Gastroesophageal sphincter (tissue), 4 donors: ENCODE measurements at places on chromosomes 12 and 14. TPM values are rescaled to one million over a fixed set of nuclear protein-coding genes. Genes with fewer than 3 reads are reported as not detected.

KCNK10 gene
- not detected for total RNA-seq

OTUB2 gene
- 0.16 TPM for total RNA-seq

GNG2 gene
- total RNA-seq, result 21.2 TPM

CRIP1 gene
- total RNA-seq, result 57.9 TPM

KLRG1 gene
- total RNA-seq, result 1.6 TPM

GPRC5A gene
- total RNA-seq, result 2.9 TPM

PTHLH gene
- total RNA-seq, result 2.7 TPM

RTN1 gene
- 6.9 TPM for total RNA-seq

ZFYVE1 gene
- total RNA-seq, result 23.8 TPM

E2F7 gene
- total RNA-seq, result not detected

KRT85 gene
- total RNA-seq, result not detected

CELA1 gene
- not detected for total RNA-seq

CIDEB gene
- total RNA-seq, result 4.9 TPM

GRCh38 chr12:63898764-63899337, 54.4 kb downstream of the SRGAP1 start:
- no peak for ATAC-seq

DNA sequence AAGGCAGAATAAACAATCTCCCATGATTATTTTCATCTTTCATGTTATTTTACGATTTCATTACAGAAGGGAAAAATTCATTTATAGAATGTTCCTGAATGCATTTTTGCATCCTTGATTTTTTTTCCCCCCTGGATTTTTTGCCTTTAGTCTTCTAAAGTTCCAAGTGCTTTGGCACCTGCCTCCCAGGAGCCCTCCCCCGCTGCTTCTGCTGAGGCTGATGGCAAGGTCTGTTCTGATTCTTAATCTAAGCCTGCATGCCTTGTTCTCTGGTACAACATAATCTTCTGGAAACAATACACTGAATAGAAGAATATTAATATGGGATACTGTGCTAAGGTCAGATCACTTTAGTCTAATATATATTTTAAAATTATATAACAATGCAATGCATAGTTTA, 18.0 kb downstream of the YARS2 start:
- no peak for ATAC-seq

GRCh38 chr14:79415726-79416125, 795.6 kb downstream of the DIO2 start:
- ATAC-seq, result no peak

- no peak for ATAC-seq
Measured at GRCh38 chr14:45194964-45195363, 58.0 kb downstream of the MIS18BP1 start.

DNA sequence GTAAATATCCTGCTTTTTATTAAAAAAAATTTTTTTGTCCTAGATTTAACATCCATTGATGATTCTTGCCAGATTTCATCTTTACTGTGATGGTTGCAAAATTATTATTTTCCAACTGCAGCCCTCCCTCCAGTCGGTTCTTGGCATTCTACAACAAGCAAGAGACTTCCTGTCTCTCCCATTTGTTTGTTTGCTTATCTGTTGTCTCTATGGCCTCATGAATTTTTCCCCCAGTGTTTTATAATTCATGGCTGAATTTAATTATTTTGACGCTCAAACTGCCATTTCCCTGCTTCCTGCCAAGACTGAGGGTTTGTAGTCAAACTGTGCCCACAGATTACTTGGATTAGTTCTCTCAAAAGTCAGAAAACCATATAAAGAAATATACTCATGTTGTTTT, 25.9 kb downstream of the CGRRF1 start:
- no peak for ATAC-seq

DNA sequence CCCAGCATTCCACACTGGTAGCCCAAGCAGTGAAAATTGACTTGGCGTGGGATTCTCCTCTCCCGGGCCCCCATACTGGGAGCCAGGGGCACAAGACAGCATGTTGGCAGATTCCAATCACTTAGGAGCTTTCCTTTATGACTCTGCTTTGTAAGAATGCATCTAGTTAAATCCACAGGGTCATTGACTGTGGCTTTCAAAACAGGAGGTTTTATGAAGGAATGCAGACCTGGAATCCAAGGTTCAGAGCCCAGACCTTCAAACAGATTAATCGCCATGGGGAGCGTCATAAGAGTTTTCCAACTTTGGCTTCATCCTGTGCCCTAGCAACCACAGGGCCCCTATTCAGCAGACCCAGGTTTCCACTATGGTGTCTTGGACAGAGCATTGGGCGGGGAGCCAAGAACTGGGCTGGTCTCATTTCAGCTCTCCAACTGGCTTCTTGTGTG, 76.4 kb upstream of the RMST start:
- no peak for ATAC-seq

- ATAC-seq, result no peak
Measured at GRCh38 chr14:63752449-63753169, 24.7 kb upstream of the SGPP1 start.

DNA sequence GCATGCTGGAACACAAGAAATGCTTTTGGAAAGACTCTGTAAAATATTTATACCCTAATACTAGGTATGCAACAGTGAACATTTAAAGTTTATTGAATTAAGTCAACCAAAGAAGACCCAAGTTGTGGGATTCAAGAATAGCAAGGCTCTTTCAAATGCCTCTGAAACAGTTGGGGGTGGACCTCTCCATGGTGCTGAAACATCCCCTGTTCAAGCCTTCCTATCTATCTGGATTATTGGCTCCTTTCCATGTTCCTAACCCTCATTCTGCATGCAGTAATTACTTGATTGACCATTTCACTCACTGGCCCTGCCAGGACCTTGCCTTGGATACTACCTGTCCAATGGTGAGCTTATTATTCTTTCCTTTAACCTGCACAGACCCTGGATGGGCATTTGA, 349.7 kb downstream of the NRXN3 start:
- ATAC-seq, result no peak

- no peak for ATAC-seq
Measured at GRCh38 chr12:116126610-116127009, 150.9 kb downstream of the MED13L start.

GRCh38 chr12:62268956-62269355, 8.8 kb downstream of the USP15 start:
- ATAC-seq, result no peak

GRCh38 chr12:62738616-62739015, 196.3 kb downstream of the PPM1H start:
- no peak for ATAC-seq

- ATAC-seq, result no peak
Measured at GRCh38 chr14:99229654-99230207, 42.3 kb downstream of the BCL11B start.

DNA sequence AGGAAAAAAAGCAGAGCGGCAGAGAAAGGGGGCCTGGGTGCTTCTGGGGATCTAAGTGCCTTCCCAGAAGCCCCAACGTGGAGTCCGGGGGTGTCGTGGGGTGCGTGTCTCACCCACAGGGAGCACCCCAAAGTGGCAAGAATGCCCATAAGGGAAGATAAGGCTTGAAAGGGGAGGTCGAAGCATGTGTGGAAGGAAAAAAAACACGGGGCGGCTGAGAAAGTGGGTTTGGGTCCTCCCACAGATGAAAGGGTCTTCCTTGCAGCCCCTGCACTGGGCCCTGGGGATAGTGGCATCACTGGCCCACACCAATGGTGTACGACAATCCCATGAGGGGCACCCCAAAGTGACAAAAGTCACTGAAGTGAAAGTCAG, 275.5 kb downstream of the ALG10 start:
- no peak for ATAC-seq

GRCh38 chr12:5733136-5733755, 211.8 kb downstream of the ANO2 start:
- no peak for ATAC-seq

DNA sequence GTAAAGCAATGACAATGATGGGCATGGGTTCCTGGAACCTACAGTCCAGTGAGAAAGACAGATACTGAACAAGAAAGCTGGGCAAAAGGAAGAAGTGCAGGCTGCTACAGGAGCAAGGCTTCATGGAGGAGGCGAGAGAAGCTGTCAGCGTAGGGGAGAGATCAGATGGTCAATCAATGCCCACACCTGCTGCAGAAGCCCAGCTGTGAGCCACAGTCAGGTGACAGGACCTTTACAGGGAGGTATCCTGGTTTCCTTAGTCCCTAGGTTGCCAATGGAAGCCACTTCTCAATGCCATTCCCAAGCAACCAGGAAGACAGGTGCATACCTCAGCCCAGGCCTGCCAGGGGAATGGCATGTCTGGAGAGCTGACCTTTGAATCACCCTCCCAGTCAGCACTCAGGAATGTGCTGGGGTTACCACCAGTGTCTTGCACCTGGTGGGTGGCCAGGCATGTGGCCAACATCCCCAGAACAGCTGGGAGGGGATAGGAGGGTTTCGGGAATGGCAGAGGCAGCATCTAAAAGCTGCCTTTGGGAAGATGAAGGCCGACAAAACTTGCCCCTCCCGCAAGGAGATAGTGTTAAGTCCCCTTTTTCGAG, 170.3 kb downstream of the TTC7B start:
- ATAC-seq, result no peak

- no peak for ATAC-seq
Measured at GRCh38 chr12:113170926-113171325, 14.4 kb downstream of the DDX54 start.

DNA sequence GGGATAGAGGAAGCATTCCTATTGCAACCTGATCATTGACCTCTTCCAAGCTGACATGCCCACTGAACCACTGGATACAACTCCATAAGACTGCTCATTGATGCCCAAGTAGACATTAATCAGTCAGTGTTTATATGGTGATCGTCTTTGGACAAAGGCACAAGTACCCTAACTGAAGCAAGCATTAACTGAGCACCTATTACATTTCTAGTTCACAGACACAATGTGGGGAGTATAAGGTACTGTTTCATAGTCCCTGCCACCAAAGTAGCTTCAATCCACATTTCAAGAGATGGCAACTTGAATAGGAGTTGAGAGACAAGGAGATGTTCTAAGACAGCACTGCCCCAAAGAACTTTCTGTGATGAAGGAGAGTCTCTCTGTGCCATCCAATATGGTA, 10.9 kb upstream of the COL2A1 start:
- ATAC-seq, result no peak

DNA sequence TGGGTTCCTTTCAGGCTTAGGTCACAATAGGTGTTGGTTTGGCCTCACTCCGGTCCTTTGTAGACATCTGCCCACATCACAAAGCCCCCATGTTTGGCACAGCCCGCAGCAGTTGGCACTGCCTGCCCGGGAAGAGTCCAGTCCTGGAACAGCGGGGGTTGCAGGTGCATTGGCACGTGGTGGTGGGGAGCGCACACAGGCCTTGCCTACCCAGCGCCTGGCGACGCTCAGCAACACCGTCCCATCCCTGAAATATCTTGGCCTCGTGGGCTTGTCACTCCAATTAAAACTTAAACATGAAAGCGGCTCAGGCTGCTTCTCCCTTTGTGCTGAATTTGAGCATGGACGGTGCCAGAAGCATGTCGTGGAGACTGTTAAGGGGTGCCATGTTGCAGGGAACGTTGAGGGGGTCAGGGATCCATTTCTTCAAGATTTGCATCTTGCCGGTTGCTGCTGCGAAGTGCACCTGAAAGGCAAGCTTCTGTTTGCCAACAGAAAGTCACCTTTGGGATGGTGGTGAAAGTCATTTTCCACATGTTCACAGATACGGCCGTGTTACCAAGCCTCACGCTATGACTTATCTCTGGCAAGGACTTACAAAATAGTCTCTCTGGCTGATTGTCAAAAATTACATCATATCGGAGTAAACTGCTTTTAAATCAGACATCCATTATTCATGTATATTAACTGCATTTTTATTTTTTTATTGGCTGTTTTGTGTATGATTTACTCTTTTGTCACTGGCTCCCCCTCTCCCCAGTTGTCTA, 91.5 kb downstream of the FBXW8 start:
- no peak for ATAC-seq

DNA sequence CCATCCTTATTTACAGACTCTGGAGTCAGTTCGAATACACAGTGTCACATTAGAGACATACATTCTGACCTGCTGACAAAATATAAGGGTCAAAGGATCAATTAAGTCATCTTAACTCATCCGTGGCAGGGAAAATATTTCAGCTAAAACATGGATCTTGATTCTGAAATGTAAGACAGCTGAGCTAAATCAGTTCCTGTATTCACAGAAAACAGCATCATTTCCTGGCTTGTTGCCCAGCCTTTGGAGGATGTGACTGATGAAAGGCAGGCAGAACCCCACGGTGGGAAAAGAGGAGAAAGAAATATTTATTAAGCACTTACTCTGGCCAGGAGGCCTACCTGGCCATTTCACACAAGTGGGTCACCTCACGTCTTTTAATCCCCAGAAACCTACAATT, 101.9 kb downstream of the GAS2L3 start:
- ATAC-seq, result no peak

DNA sequence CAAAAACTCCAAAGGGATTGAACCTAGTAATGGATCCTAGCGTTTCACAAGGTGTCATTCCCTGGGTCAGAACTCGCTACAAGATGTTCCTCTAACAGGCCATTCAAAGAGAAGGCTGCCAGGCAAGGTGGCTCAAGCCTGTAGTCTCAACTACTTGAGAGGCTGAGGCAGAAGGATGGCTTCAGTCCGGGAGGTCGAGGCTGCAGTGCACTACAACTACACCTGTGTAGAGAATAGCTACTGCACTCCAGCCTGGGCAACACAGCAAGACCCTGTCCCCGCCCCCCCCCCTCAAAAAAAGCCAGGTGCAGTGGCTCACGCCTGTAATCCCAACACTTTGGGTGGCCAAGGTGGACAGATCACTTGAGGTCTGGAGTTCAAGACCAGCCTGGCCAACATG, 14.4 kb downstream of the PPTC7 start:
- ATAC-seq, result no peak

GRCh38 chr12:26297396-26298070, 102.2 kb downstream of the SSPN start:
- no peak for ATAC-seq

DNA sequence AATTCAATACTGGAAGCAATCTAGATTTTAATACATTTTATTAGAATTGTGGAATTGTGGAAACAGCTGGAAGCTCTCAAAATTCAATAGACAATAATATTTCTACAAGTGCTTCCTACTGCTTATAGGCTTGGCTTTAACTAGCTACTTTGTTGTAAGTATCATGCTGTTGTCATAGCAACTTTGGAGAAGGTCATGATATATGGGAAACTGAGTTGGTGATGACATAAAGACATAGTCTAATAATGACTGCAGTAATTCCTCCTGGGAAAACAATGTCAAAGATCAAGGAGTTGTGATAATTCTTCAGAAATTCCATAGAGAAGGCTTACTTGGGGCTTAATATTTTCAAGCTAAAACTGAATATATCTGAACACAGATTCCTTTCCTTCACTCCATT, 266.6 kb downstream of the KIF21A start:
- no peak for ATAC-seq

- ATAC-seq, result no peak
Measured at GRCh38 chr14:63432888-63433552, 110.2 kb downstream of the PPP2R5E start.

- no peak for ATAC-seq
Measured at GRCh38 chr12:121934309-121934664, 15.9 kb downstream of the CFAP251 start.

- ATAC-seq, result no peak
Measured at GRCh38 chr14:28966416-28967233, 200.0 kb downstream of the FOXG1 start.
